ENCODE measurements at places on chromosomes 13 and 19. TPM values are rescaled to one million over a fixed set of nuclear protein-coding genes. Genes with fewer than 3 reads are reported as not detected.

CALM3 gene
- total RNA-seq = 323 TPM

DNA sequence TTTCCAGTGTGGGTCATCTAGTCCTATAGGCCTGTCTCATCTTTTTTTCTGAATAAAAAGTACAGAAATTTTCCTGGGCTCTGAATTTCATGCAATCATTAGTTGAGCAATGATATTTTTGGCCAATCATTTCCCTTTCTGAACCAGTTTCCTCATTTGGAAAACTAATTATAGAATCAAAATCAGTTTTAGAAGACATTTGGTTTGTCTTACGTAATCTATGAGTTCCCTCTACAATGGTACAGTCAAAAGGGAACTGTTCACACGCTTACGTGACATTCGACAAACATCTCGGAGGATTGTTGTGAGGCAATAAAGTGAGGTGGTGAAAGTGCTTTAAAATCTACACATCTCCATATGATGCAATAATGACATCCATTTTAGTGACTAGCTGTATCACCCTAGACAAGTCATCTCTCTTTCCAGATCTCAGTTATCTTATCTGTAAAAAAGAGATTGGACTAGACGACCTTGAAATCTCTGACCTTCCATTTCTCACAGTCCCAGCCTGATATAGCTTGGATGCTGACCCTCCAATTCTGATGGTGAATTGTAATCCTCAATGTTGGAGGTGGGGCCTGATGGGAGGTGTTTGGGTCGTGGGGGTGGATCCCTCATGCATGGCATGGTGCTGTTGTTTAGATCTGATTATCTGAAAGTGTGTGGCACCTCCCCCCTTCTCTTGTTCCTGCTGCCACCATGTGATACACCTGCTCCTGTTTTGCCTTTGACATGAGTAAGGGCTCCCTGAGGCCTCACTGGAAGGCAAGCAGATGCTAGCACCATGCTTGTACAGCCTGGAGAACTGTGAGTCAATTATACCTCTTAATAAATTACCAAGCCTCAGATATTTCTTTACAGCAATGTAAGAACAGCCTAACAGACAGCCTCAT lies 26.7 kb downstream of the FLT1 start:
- no peak for DNase-seq

GRCh38 chr13:110200276-110200870 lies 106.6 kb downstream of the COL4A1 start:
- DNase-seq = no peak

- DNase-seq = no peak
These were observed 10.8 kb upstream of the GRAMD1A start for GRCh38 chr19:34989298-34989697.

Data from left ventricle myocardium superior (tissue), 1 donor.